Fibroblast of skin of scalp (primary cell): ENCODE measurements at places on chromosomes 7 and 10.

DNA sequence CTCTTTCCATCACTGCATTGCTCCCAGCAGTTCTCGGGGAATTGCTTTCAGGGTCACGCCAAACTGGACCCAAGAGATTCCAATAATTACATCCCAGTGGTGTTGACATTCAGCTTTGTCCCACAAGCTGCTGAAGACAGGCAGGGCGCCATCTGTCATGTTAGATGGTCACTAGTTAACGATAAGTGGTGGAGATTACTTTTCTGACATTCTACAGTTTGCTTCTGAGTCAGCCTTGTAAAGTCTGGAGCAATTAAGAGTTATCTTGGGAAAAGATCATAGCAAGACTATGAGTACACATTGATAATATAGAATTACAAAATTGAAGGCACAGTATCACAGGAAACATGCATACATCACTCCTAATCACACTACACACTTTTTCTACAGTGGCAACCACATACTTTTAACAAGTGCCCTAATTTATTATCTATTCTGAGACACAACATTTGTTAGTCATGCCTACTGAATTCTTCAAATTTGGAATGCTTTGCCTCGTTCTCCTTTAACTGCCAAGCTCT, 41.9 kb downstream of the SEMA3C start:
- peak; percentile 57 for DNase-seq

- no peak for DNase-seq
Observed at GRCh38 chr10:36003688-36004087, 361.6 kb upstream of the FZD8 start.

GRCh38 chr10:76763376-76763775, 874.2 kb downstream of the KCNMA1 start:
- DNase-seq, result no peak

DNA sequence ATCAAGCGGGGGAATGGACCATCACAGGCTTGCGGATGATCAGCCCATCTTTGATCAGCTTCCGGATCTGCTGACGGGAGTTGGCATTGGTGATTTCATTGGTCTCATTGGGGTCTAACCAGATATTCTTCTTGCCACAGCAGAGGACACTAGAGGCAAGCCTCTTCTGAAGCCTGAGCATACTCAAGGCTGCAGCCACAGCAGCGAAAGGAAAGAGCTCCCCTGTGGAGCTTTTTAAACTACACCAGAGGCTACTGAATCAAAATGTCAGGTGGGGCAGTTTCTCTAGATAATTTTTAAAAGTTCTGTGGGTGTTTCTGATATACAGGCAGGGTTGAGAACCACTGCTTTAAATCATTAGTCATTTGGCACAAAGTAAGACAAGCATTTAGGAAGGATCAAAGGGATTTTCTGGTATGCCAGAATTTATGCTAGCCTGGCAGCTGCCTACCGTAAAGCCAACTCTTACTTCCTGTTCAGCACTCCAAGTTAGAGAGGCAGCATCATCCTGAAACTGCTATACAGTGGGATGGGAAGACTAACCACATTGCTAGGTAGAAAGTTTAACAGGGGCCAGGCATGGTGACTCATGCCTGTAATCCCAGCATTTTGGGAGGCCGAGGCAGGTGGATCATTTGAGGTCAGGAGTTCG, 7.0 kb downstream of the NAPEPLD start:
- DNase-seq, result no peak

DNA sequence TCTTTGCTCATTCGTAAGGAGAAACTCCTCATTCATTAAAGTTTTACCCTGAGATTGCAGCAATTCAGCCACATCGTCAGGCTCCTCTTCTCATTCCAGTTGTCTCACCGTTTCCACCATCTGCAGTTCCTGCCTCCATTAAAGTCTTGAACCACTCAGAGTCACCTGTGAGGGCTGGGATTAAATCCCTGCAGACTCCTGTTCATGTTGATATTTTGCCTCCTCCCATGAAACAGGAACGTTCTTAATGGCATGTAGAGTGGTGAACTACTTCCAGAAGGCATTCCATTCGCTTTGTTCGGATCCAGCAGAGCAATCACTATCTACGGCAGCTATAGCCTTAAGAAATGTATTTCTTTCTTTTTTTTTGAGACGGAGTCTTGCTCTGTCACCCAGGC, 96.5 kb upstream of the FAM20C start:
- peak; percentile 45 for DNase-seq

DNA sequence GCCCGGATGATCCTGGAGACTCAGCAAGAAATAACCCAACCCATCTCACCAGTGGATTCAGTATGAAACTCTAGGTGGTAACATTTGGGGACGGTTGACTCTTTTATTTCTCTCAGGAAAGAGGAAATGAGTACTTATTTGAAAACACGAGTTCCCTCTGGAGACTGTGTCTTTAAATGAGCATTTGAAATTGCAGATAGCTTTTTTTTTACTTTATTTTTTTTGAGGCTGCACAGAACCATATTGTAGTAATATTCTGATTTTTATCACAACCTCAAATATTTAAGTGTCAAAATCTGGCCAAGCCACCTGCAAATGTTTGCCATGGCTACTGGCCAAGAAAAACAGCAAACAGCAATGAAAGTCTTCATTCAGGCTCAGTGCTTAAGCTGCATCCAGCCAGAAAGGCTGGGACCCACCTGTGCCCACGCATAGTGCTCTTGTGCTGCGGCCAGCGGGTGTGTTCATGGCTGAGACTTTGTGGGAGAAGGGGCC, 160.8 kb downstream of the CREB5 start:
- DNase-seq, result peak; percentile 52

GRCh38 chr10:119233821-119234220, 26.4 kb downstream of the GRK5 start:
- DNase-seq, result peak; percentile 35
